ENCODE measurements at places on chromosomes 7 and 10.

- no peak for DNase-seq
- no peak overlapping the region for H3K4me3 ChIP-seq
- H3K4me1 ChIP-seq = no peaks in the 10 kb centered on the region
These were observed 11.0 kb downstream of the HECW1 start for GRCh38 chr7:43123457-43123856.

GRCh38 chr10:99339077-99339476 lies 9.9 kb downstream of the CNNM1 start:
- no peaks in the 10 kb centered on the region for H3K27me3 ChIP-seq
- H3K4me3 ChIP-seq = no peak overlapping the region
- H3K4me1 ChIP-seq = no peaks in the 10 kb centered on the region
- DNase-seq = no peak
- H3K27ac ChIP-seq = no peak overlapping the region

DNA sequence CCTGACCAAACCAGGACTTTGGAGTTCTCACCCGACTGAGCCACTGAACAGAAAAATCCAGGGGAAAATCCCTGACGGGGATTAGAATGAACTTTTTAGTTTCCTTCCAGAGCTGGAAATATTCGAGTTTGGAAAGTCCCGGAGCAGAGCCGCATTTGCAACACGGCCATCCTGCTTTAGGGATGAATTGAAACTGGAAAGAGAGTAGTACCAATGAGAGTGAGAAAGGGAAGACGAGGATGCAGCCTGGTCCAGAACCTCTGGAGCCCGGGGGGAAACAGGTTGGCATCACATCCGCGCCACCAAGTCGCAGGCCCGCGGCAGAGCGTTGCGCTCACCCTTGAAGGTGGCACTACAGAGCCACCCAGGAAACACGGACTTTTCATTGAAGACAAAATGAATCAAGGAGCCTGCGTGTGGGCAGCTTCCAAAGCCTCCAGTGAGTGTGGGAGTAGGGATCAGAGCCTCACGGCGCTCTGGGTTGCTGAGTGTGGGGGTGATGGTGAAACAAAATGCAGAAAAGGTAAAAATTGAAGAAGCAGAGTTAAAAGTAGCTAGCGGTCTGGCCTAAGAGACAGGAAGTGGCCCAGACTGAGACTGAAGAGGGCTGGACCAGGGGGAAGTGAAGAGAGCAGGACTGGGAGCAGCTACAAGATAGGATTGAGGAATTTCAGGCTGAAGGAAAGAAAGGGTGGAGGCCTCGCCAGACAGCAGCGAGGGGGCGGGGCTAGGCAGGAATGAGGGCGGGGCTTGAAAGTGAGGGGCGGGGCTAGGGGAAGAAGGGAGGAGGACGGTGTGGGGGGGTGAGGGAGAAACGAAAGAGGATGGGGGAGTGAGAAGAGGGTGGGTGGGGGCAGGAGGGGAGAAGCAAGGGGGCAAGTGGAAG lies 1.8 kb downstream of the SMURF1 start:
- peaks cover 9% of the 10 kb centered on the region for H3K4me1 ChIP-seq
- H3K4me3 ChIP-seq = peak overlapping the region; percentile 100
- no peaks in the 10 kb centered on the region for H3K36me3 ChIP-seq

DNA sequence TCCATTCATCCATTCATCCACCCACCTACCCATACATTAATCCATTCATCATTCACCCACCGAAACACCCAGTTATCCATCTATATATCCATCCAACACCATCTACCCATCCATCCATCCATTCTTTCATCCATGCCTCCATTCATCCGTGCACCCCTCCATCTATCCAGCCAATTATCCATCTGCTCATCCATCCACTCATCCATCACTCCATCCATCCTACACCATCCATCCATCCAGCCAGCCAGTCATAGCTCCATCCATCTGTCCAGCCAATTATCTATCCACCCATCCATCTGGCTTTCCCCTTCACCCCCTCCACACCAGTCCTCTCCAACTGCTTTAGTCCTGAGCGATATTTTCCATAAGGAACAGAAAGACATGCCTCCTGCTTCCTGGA lies 7.5 kb upstream of the CXCL12 start:
- no peaks in the 10 kb centered on the region for H3K4me1 ChIP-seq
- no peaks in the 10 kb centered on the region for H3K27me3 ChIP-seq
- H3K36me3 ChIP-seq = no peaks in the 10 kb centered on the region
- no peak overlapping the region for H3K4me3 ChIP-seq
- H3K27ac ChIP-seq = no peak overlapping the region

- no peak for DNase-seq
- peak overlapping the region; percentile 87 for H3K27ac ChIP-seq
- peaks cover 5% of the 10 kb centered on the region for H3K4me1 ChIP-seq
- no peaks in the 10 kb centered on the region for H3K36me3 ChIP-seq
- H3K4me3 ChIP-seq = peak overlapping the region; percentile 81
- H3K27me3 ChIP-seq = no peaks in the 10 kb centered on the region
These were observed 565 bp downstream of the ATP5MK start for GRCh38 chr10:103395754-103396066.

GRCh38 chr10:104350127-104350635 lies 3.5 kb upstream of the CFAP58 start:
- H3K27me3 ChIP-seq = no peaks in the 10 kb centered on the region
- H3K4me3 ChIP-seq = no peak overlapping the region
- H3K36me3 ChIP-seq = no peaks in the 10 kb centered on the region

- no peak overlapping the region for H3K27ac ChIP-seq
- no peaks in the 10 kb centered on the region for H3K36me3 ChIP-seq
- H3K4me1 ChIP-seq = no peaks in the 10 kb centered on the region
- no peak for DNase-seq
- no peaks in the 10 kb centered on the region for H3K27me3 ChIP-seq
These were observed 555.0 kb downstream of the TNS3 start for GRCh38 chr7:47026780-47027361.

DNA sequence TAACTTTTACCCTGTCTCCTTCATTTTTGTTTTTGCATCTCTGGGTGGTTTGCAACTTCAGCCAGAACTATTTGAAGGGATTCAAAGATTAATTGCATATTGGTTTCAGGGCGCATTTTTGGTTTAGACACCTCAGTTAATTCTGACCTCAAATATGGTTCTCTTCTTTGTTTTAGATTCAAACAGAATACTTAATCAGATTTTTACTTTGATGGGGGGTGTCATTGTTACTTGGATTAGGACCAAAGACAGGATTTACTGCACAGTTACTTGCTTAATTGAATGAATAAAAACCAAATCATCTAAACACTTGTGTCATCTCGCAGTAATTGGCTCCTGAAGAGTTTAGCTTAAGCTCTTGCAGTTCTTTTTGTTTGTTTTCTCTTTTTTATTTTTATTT lies 100.9 kb downstream of the PHTF2 start:
- H3K4me3 ChIP-seq = no peak overlapping the region
- H3K27ac ChIP-seq = no peak overlapping the region
- H3K4me1 ChIP-seq = no peaks in the 10 kb centered on the region
- DNase-seq = no peak
- H3K27me3 ChIP-seq = no peaks in the 10 kb centered on the region

- no peaks in the 10 kb centered on the region for H3K27me3 ChIP-seq
- no peak overlapping the region for H3K4me3 ChIP-seq
- no peak overlapping the region for H3K27ac ChIP-seq
- H3K4me1 ChIP-seq = no peaks in the 10 kb centered on the region
These were observed 499.6 kb upstream of the ADARB2 start for GRCh38 chr10:2236876-2237275.

DNA sequence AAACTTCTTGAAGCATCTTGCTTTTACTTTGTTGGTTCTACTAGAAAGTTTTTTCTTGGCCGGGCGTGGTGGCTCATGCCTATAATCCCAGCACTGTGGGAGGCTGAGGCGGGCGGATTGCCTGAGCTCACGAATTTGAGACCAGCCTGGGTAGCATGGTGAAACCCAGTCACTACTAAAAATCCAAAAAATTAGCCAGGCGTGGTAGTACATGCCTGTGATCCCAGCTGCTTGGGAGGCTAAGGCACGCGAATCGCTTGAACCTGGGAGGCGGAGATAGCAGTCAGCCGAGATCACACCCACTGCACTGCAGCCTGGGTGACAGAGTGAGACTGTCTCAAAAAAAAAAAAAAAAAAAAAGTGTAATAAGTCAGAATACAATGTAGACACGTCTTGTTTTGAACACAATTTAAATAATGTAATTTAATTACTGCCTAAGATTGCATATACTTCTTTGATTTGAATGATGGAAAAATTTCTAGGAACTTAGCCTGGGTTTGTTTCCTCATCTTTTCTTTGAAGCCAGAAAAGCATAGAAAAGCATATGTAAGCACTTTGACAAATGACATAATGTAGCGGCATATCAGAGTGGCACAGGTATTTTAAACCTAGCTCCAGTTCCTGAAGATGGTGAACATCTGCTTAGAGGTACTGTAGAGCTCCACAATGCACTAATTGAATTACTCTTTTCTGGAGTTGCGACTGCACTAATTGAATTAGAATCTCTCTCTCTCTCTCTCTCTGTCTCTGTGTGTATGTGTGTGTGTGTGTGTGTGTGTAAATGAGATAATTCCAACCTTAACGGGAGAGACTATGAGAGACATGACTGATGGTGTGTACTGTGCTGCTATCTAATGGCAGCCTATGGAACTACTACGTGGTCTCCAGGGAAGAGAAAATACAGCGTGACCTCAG lies 87.8 kb downstream of the BTRC start:
- no peaks in the 10 kb centered on the region for H3K27me3 ChIP-seq
- H3K4me3 ChIP-seq = no peak overlapping the region
- no peaks in the 10 kb centered on the region for H3K36me3 ChIP-seq

DNA sequence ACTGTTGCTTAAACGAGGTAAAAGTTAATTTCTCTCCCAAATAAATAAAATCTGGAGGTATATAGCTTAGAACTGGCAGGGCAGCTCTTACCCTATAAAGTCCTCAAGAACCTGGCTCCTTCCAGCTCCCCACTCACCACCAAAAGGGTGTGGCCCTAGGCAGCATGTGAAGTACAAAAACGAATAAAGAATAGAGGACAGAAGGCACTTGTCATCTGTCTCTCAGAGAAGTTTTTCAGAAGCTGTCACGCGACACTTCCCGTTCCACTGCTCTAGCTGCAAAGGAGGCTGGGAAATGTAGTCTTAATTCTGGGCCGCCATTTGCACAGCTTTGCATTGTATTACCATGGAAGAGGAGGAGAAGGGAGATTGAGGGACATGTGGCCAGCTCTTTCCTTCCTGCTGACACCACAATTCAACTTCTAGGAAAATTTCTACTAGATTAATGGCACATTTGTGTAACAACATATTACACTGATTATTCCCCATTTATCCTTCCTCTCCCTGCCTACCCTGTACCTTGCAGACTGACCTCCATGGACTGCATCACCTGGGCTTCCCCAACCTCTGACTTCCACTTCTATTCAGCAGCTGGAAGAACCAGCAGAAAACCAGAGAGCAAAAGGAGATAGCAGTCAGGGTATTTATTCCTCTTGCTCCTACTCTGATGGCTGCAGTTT lies 62.2 kb downstream of the CCDC71L start:
- H3K4me3 ChIP-seq = peak overlapping the region; percentile 3
- no peaks in the 10 kb centered on the region for H3K4me1 ChIP-seq
- H3K27me3 ChIP-seq = no peaks in the 10 kb centered on the region
- H3K27ac ChIP-seq = no peak overlapping the region

GRCh38 chr10:77405771-77406241 lies 231.8 kb downstream of the KCNMA1 start:
- H3K4me3 ChIP-seq = no peak overlapping the region
- no peaks in the 10 kb centered on the region for H3K36me3 ChIP-seq
- peak; percentile 87 for DNase-seq
- H3K27me3 ChIP-seq = no peaks in the 10 kb centered on the region
- H3K27ac ChIP-seq = peak overlapping the region; percentile 77
- H3K4me1 ChIP-seq = peaks cover 10% of the 10 kb centered on the region

- no peak for DNase-seq
- H3K4me1 ChIP-seq = no peaks in the 10 kb centered on the region
- no peaks in the 10 kb centered on the region for H3K36me3 ChIP-seq
These were observed 208.4 kb downstream of the DIP2C start for GRCh38 chr10:480928-481552.

GRCh38 chr7:81235997-81236396 lies 317.1 kb upstream of the SEMA3C start:
- no peaks in the 10 kb centered on the region for H3K27me3 ChIP-seq
- H3K4me3 ChIP-seq = no peak overlapping the region
- no peaks in the 10 kb centered on the region for H3K36me3 ChIP-seq
- no peak overlapping the region for H3K27ac ChIP-seq
- H3K4me1 ChIP-seq = no peaks in the 10 kb centered on the region

GRCh38 chr7:24622646-24623182 lies 49.5 kb downstream of the PALS2 start:
- no peaks in the 10 kb centered on the region for H3K36me3 ChIP-seq
- no peak for DNase-seq
- H3K27me3 ChIP-seq = no peaks in the 10 kb centered on the region

- DNase-seq = no peak
- no peaks in the 10 kb centered on the region for H3K27me3 ChIP-seq
- no peak overlapping the region for H3K4me3 ChIP-seq
- no peaks in the 10 kb centered on the region for H3K36me3 ChIP-seq
These were observed 473 bp upstream of the CCDC201 start for GRCh38 chr7:45873355-45873754.

DNA sequence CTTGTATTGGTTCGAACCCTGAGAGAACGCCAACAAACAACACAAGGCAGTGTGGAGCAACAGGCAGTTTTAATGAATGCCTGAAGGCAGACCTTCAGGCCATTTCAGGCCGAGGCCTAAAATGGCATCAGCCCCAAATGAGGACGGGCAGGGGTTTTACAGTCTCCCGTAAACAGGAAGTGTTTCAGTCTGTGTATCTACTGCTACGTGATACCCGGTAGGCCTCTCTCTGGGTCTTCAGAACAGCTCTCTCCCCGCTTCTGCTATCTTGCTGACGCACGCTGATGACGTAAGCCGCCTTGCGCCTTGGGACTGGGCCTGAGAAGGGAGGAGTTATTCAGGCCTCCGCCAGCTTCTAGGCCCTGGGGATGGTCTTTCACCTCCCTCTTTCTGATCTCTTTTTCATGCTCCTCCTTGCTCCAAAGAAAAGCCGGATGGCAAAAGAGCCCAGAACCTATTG lies 67.7 kb downstream of the ST8SIA6 start:
- H3K36me3 ChIP-seq = no peaks in the 10 kb centered on the region
- no peaks in the 10 kb centered on the region for H3K27me3 ChIP-seq
- peaks cover 7% of the 10 kb centered on the region for H3K4me1 ChIP-seq
- H3K4me3 ChIP-seq = no peak overlapping the region

GRCh38 chr10:107409522-107409921 lies 245.0 kb upstream of the SORCS1 start:
- no peaks in the 10 kb centered on the region for H3K27me3 ChIP-seq
- no peak overlapping the region for H3K4me3 ChIP-seq
- DNase-seq = no peak
- H3K4me1 ChIP-seq = no peaks in the 10 kb centered on the region

DNA sequence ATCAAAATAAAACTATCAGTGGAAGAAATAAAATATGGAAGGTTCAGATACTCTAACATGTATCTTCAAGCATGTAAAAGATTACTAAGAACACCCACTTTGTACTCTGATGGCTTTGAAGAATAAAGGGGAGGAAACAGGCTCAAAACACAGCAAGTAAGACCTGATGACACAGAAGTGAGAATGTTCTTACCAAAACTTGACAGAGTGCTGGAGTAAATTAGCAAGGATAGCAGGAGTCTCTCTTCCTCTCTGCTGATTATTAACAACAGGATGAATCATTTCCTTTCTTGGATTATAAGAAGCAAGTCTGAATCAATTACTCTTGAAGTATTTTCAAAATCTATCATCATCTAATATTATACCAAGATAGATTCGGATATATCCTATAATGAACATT lies 47.5 kb downstream of the GLI3 start:
- no peaks in the 10 kb centered on the region for H3K36me3 ChIP-seq
- no peak for DNase-seq

- no peaks in the 10 kb centered on the region for H3K4me1 ChIP-seq
- H3K27ac ChIP-seq = no peak overlapping the region
- no peak for DNase-seq
- H3K4me3 ChIP-seq = no peak overlapping the region
These were observed 78.9 kb upstream of the SMIM30 start for GRCh38 chr7:113197274-113197673.

All from breast epithelium (tissue), 4 donors.